ENCODE measurements at places on chromosomes 6 and 20.

- DNase-seq = no peak
Measured at GRCh38 chr6:39430446-39430845, 107.9 kb upstream of the KCNK16 start.

DNA sequence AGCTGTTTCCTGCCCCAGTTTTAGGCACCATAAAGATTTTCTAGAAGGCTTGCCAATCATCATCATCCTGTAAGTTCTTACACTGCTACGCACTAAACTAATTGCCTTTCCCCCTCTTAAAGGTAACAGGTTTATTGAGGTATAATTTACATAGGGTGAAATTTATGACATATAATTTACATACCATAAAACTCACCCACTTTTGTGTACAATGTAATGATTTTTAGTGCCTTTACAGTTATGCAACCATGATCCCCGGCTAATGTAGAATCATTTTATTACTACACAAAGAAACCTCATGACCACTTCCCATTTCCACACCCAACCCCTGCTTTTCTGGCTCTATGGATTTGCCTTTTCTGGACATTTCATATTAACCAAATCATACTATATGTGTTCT lies 21.1 kb downstream of the GCNT2 start:
- no peak for DNase-seq

- DNase-seq = no peak
Measured at GRCh38 chr6:162090734-162091133, 636.8 kb downstream of the PRKN start.

GRCh38 chr6:125995972-125996580 lies 9.7 kb downstream of the TRMT11 start:
- peak; percentile 66 for DNase-seq

- DNase-seq = no peak
Measured at GRCh38 chr6:10686901-10687300, 7.5 kb downstream of the C6orf52 start.

All from lower lobe of right lung (tissue), 2 donors.